ENCODE measurements at places on chromosomes 16 and 17. TPM values are rescaled to one million over a fixed set of nuclear protein-coding genes. Genes with fewer than 3 reads are reported as not detected.

- no peak for DNase-seq
These were observed 169.3 kb downstream of the RBFOX3 start for GRCh38 chr17:79441356-79442160.

- no peak for DNase-seq
These were observed 3.6 kb downstream of the GSE1 start for GRCh38 chr16:85616607-85617321.

GRCh38 chr17:34527136-34527907 is 52.1 kb upstream of the TMEM132E start:
- no peak for DNase-seq

DNA sequence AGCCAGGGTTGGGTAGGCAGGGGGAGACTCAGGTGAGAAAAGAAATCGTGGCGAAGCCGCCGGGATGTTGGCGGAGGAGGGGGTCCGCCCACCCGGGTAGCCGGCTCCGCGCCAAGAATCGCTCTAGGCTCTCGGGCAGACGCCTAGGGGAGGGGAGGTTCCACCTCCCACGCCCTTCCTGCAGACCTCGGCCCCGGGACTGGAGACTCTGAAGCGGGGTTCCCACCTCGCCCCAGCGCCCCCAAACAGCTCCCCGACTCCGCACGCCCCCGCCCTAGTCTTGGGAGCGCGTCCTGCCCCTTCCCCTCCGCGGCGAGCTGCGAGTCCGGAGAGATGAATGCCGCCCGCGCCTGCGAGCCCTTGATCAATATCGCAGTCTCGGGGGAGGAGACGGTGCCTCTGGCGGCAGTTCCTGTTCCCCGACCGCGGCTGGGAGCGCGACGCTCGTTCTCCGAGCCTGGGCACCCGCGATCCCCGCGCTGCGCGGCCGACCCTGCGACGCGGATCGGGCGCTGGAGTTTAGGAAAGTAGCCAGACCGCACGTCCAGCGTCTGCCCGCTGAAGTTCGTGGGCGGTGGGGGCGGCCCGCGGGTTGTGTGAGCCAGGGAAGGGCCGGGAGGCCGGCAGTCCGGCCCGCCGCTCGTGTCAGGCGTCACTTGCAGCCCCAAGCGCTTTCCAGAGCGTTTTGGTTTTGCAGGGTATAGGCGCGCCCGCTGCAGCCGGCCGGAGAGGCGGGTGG is 790 bp downstream of the CRHR1 start:
- no peak for DNase-seq

GRCh38 chr17:34276826-34277225 is 6.8 kb downstream of the CCL7 start:
- no peak for DNase-seq

GRCh38 chr17:915538-916201 is 63.9 kb downstream of the NXN start:
- no peak for DNase-seq

- no peak for DNase-seq
These were observed 45.2 kb upstream of the BCAR1 start for GRCh38 chr16:75296606-75297005.

DNA sequence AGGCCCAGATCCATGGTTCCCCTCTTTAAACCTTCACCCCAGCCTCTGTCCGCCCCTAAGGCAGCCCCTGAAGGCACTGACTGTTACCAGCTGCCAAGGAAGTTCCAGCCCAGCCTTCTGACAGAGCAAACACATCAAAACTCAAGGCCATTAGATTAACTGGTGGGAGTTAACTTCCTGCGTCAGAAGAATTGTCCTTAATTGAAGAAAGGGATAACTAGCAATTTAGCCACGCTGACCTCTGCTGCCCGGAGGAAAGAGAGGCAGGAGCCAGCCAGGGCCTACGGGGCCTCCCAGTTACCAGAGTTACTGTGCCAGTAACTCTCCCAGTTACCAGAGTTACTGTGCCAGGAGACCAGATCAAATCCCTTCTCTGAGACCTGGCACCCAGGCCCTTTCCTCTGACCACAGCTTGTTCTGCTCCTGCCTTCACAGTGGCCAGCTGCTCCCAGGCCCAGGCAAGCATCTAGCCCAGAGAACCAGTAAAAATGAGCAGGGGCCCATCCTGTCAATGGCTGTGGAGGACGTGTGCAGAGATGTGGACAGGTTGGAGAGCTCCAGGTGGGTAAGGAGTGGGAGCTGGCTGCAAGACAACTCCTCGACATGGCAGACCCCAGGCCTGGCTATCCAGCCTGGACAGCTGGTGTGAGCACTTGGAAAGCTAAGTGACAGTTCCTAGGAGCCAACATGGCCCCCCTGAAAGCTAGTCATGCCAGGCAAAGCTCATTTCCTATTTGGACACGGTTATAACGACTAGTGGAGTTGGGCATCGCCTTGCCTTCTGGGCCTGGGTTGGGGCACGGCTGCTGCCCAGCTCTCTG is 2.8 kb upstream of the PITPNM3 start:
- DNase-seq: no peak

DNA sequence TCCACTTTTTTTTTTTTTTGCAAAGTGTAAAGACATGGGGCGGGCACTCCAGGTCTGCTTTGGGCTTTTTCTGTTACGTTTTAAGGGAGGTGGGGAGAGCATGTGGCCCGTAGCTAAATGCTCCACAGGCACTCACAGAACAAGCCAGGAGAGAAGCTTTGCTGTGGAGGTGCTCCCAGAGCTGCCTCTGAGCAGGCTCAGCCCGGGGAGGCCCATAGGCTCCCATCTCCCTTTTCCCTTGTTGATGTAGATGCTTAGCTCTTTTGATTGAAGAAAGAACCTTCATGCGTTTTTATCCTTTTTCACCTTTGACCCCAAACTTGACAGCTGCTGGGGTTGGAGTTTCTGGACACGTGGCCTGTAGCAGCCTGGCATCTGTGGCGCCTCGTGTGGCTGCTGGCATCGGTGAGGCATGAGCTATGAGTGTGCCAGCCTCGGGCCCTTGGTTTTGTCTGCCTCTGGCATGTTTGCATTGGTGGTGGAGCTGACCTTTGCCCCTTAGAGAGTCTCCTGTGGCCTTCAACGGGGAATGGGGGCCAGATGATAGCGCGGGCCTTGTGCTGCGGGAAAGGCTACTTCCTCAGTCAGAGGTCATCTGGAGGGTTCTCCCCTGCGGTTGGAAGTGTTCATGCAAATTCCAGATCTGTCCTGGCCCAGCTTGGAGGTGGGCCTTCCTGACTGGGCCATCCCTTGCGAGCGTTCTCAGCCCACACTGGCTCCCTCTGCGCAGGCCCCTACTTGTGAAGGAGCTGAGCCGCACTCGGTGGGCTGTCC is 20.0 kb upstream of the IL17C start:
- DNase-seq: no peak

GRCh38 chr17:81323411-81323868 is 28.3 kb upstream of the SLC38A10 start:
- DNase-seq: no peak

DNA sequence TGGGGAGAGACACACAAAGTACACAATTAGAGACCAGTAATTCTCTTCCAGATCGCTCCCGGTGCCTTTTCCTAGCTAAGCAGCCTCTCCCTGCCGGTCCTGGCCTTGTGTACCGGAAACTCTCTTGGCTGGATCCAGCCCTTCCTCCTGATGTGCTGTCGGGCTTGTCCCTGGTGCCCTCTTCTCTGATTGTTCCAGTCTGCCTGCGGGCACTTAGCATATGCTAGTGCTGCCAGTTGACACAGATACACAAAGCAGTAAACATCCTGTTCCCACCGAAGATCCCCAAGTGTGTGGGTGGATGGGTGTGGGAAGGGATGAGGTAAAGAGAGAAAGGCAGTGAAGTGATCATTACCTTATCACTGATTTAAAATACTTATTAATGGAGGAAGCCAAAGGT is 9.7 kb downstream of the HS3ST3B1 start:
- DNase-seq: no peak

GRCh38 chr16:50842013-50842505 is 100.2 kb downstream of the CYLD start:
- DNase-seq: no peak

DNA sequence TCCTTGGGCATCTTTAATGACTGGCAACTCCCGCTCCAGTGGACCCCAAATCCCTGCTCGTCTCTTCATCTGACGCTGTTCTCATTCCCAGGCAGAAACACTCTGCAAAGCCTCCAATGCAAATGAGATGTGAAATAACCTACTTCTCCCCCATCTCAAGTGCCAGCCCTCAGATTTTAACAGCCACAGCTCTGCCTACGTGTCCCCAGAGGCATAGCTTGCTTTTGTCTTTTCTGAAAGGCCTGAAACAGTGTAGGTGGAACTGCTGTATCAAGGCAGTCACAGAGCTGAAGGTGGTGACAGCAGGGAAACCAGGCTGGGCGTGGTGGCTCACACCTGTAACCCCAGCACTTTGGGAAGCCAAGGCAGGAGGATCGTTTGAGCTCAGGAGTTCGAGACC is 14.7 kb downstream of the RPH3AL start:
- DNase-seq: no peak

DNA sequence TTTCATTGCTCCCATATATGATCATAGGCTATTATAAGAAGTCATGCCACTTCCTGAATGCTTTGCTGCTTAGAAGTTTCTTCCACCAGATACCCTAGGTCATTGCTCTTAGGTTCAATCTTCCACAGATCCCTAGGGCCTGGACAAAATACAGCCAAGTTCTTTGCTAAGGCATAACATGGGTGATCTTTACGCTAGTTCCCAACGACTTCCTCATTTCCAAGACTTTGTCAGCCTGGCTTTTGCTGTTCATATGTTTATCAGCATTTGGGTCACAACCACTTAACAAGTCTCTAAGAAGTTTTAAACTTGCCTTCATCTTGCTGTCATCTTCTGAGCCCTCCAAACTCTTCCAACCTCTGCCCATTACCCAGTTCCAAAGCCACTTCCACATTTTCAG is 20.1 kb upstream of the DLX3 start:
- DNase-seq: no peak

The LDHD gene
- 14.9 TPM for total RNA-seq

The WFDC1 gene
- 1.1 TPM for total RNA-seq

The ZNF747 gene
- total RNA-seq: 10.3 TPM

The NTN3 gene
- total RNA-seq: 0.52 TPM

The RILP gene
- total RNA-seq: 6.0 TPM
